ENCODE measurements at places on chromosomes 5 and 9. TPM values are rescaled to one million over a fixed set of nuclear protein-coding genes. Genes with fewer than 3 reads are reported as not detected.

The ISOC1 gene
- 17.7 TPM for total RNA-seq

The PCDHGB4 gene
- total RNA-seq, result 12.8 TPM

The STPG3 gene
- total RNA-seq, result not detected

The HMCN2 gene
- total RNA-seq, result under 0.01 TPM

The PCDHA3 gene
- 13.0 TPM for total RNA-seq

The KCNMB1 gene
- total RNA-seq, result under 0.01 TPM

The SLC1A3 gene
- total RNA-seq, result 188 TPM

The ANKRD34B gene
- 0.25 TPM for total RNA-seq

The NMUR2 gene
- not detected for total RNA-seq

The FGF1 gene
- total RNA-seq, result 6.1 TPM

The SLC46A2 gene
- total RNA-seq, result not detected

The KCNIP1 gene
- 15.0 TPM for total RNA-seq

The SLC45A2 gene
- total RNA-seq, result 0.49 TPM

The MSH3 gene
- total RNA-seq, result 21.4 TPM

The PHYHD1 gene
- total RNA-seq, result 1.2 TPM

The SLC9A3 gene
- total RNA-seq, result 0.98 TPM

The ZCCHC9 gene
- 5.9 TPM for total RNA-seq

The ANKH gene
- total RNA-seq, result 47.5 TPM

The DIPK1B gene
- 18.2 TPM for total RNA-seq

The C9 gene
- total RNA-seq, result not detected

The AGXT2 gene
- not detected for total RNA-seq

The CFAP90 gene
- 2.7 TPM for total RNA-seq

The TSSK1B gene
- not detected for total RNA-seq

The CTSV gene
- 0.74 TPM for total RNA-seq

The LHX3 gene
- total RNA-seq, result under 0.01 TPM

The DND1 gene
- total RNA-seq, result 0.74 TPM

The MED27 gene
- total RNA-seq, result 7.4 TPM

The SPATA31D4 gene
- not detected for total RNA-seq

The PCDHA7 gene
- 8.1 TPM for total RNA-seq

The CD274 gene
- total RNA-seq, result 0.49 TPM

The SOX30 gene
- not detected for total RNA-seq

The INSL4 gene
- total RNA-seq, result not detected

The CSNK1A1 gene
- total RNA-seq, result 260 TPM

The NR2F1-AS1 gene
- 50.4 TPM for total RNA-seq

The ADAMTS13 gene
- total RNA-seq, result 2.2 TPM

The KCNT1 gene
- total RNA-seq, result 3.9 TPM

The ALAD gene
- total RNA-seq, result 14.3 TPM

The PCDHB15 gene
- total RNA-seq, result 16.0 TPM

The TEX48 gene
- not detected for total RNA-seq

The THBS4 gene
- 1.2 TPM for total RNA-seq

The OTP gene
- not detected for total RNA-seq

The BOD1 gene
- 44.5 TPM for total RNA-seq

The BHMT2 gene
- 0.25 TPM for total RNA-seq

The MAPKAP1 gene
- 28.8 TPM for total RNA-seq

The SUSD3 gene
- total RNA-seq, result 0.25 TPM

The SLC4A9 gene
- under 0.01 TPM for total RNA-seq

The SLCO6A1 gene
- total RNA-seq, result 0.25 TPM

The CCDC192 gene
- total RNA-seq, result 0.25 TPM

The SVEP1 gene
- 6.1 TPM for total RNA-seq

The SPRY4 gene
- 7.1 TPM for total RNA-seq

The TXNDC8 gene
- total RNA-seq, result not detected

The PCDHGA6 gene
- total RNA-seq, result 9.6 TPM

The ELAVL2 gene
- 196 TPM for total RNA-seq
